ENCODE measurements at places on chromosomes 2 and 18.

- DNase-seq = no peak
Observed at GRCh38 chr2:47598476-47598875, 184.5 kb upstream of the MSH6 start.

DNA sequence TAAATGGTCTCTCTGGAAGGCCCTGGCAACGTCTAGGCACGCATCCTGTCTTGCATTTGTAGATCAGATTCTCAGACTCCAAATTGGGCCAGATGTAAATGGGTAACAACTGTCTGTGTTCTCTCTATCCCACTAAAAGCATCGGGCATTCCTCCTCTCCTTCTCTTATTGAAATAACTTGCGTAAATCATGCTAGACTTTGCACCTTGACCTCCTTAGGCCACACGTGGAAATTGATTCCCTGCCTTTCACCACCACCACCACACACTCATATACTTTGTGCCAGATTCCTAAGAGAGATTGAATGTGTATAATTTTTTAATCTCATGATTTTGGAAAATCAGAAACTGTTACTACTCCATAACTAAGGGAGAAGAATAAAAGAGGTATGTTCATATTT is 21.3 kb downstream of the MAPRE3 start:
- DNase-seq = no peak

GRCh38 chr2:102603904-102604303 is 15.4 kb upstream of the SLC9A2 start:
- no peak for DNase-seq

GRCh38 chr18:48475635-48476549 is 62.9 kb upstream of the CTIF start:
- DNase-seq = peak; percentile 52

DNA sequence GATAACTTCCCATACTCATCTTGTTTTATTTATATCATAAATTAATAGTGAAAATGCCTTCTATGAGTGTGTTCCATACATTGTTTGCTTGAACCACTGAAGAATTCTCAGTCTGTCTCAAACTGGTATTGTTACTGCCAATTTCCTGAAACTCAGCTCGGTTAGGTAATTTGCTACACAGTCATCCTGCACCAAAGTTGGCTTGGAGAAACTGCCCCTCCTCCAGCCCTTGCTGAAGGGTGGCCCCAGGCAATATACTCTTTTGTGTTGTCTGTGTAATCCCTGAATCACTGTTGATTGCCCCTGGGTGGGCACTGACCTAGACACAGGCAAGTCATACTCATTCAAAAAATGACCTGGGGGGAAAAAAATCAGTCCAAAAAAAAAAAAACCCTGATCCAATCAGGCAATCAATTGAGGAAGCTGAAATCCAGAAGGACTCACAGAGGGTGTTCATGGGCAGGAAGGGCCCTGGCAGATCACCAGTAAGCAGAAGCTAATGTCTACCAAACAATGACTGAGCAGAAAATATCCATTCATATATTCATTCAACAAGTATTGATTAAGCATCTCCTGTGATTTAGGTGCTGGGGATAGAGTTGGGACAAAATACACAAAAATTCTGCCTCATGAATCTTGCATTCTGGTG is 3.8 kb upstream of the SESTD1 start:
- no peak for DNase-seq

GRCh38 chr2:39069890-39070465 is 50.9 kb downstream of the SOS1 start:
- DNase-seq = no peak

DNA sequence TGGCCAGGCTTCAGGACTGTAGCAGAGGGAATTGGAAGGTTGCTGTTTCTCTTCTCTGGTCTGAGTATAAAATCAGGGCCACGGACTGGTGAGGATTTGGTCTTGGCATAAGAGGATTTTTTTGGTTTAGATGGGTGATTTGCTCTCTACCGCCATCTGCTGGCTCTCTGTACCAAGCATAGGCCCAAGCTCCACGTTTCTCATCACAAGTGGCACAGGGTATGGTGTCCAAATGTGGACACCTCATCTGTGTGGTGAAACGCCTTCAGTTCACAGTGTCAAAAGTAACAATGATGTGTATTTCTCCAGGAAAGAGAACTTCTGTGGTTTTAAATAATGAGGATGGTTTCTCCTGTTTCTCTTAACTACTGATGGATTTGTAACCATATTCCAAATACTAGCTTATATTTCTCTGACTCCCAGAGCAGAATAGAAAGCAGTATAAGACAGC is 115.1 kb downstream of the EML6 start:
- peak; percentile 85 for DNase-seq

GRCh38 chr18:54905629-54906028 is 53.6 kb downstream of the CCDC68 start:
- DNase-seq = no peak

DNA sequence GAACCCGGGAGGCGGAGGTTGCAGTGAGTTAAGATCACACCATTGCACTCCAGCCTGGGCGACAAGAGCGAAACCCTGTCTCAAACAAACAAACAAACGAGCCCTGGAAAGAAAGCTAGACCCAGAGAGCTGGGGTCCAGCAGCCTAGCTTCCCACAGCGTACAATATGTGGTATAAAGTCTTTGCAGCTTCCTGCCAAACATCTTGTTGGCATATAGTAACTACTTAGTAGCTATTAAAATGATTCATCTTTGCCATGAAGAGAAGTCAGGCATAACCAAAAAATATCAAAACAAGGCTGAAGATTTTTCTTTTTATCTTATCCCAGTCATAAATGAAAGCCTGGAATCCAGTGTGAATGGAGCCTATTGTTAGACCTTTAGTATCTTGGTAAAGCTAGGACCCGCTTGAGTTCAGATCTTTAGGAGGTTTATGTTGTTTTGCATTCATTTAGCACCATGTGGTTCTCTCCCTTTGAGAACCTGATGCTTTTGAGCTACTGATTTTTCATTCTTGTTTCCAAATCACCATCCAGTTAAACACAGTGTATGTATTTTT is 139.7 kb upstream of the NOSTRIN start:
- DNase-seq = no peak

GRCh38 chr2:64649626-64650025 is 4.1 kb downstream of the SERTAD2 start:
- DNase-seq = no peak

DNA sequence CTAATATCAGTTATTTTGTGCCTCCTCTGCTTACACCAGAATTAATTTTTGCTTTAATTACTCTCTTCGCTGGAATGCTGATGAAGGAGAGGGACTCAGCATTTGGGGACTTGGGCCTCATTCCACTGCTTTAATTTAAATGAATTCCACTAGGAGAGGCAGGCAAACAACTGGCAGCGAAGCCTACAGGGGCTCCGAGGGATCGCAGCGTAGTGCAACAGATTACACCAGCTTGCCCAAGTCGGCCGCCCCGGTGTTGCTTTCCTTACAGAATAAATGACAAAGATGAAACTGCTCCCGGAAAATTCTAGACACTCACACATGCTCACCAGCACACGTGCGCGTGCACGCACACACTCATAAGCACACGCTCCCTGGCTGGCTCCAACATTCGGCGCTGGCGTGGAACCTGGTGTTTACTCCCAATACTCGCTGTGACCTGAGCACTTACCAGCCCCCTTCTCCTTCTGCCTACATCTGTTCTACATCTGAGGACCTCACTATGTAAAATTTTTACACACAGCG is 175.4 kb downstream of the ZNF521 start:
- DNase-seq = no peak

DNA sequence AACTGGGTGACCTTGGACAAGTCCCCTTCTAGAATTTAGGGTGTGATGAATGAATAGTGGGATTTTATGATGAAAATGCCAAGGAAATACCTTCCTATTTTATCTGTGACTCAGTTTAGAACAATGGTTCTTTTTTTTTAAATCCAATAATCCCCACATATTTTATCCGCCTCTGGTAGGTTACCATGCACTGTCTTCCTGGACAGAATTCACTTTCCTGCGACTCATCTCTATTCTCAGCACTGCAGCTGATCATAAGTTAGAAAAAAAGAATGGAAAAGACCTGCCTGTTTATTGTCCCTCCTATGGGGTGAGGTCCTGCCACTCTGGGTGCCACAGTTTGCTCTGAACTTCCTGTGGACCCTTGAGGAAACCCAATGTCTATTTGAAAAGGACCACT is 73.1 kb downstream of the IRS1 start:
- DNase-seq = no peak

- DNase-seq = no peak
Observed at GRCh38 chr2:60661073-60661738, 94.9 kb upstream of the PAPOLG start.

DNA sequence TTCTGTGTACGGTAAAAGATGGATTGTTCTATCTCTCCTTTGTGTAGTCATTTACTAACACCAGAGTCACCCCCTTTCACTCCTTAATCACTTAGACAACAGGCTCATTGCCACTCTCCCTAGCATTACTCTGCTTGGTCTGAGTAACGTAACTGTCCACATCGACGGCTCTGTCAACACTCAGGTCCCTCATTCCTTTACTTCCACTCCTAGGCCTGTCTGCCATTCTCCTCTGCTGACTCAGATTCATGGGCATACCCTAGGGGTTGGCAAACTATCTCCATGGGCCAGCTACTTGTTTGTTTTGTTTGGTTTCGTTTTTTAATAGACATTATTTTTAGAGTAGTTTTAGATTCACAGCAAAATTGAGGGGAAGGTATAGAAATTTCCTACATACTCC is 243.9 kb downstream of the NR4A2 start:
- DNase-seq = no peak

DNA sequence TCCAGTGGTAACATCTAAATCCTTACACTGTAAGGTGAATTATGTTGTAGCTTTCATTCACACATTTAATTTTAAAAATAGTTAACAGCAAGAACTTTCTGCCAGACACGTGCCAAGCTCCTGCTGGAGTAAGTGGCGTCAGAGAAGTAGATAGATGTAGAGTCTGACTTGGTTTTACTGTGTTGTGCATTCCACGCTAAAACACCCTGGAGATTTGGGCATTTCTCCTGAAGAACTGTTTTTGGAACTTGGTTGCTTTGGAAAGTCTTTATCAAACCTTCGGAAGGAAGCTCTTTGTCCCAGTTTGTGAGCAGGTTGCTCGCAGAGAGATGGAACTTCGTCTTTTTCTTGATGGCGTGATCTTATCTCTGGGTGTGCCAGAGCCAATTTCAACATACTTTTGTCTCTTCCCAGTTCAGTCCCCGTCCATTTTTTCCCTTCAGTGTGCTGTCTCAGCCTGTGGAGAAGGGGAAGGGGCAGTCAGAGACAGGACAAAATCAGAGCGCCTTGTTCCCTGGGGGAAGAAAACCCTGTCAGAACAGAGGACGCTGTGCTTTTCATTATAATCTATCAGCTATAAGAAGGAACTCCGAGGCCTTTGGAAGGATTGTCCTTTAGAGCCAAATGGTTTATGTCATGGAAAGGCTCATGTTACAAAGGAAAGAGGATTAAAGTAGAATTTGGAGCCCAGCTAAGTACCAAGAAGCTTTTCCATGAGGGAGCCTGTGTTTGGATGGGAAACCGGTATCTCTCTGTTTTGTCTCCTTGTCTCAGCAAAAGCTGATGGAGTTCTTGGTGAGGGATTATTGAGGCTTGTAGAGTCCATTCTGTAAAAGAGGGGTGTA is 18.9 kb downstream of the GRHL1 start:
- no peak for DNase-seq

DNA sequence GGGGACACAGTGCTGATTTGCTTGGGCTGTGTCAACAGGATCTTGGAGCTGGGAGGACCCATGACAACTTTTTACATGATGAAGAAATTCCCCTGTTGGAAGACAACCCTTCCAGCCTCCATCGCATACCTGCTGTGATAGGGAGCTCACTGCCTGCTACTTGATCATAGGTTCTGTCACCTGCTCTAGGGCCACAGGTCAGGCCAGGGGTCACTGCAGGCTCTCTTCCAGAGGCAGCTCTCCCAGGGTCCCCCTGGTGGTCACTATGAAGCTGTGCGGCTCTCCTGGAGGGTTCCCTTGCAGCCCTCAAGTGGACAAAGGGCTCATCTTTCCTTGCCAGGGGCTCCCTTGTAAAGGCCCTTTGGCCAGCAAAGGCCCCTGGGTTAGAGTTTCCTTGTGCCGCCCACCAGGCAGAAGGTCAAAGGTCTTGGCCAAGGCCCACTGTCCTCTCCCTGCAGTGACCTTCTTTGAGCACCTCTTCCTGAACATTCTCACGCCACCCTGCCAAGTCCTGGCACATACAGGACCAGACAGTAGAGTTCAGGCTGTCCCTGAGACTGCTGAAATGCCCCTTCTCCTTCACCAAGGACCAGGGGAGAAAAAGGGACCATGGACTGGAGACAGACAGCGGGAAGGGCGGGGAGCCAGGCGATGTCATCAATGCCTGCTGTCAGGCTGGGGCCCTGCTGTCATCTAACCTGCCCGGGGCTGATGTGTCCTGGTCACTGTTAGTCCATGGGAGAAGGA is 345.1 kb downstream of the DYSF start:
- DNase-seq = no peak

DNA sequence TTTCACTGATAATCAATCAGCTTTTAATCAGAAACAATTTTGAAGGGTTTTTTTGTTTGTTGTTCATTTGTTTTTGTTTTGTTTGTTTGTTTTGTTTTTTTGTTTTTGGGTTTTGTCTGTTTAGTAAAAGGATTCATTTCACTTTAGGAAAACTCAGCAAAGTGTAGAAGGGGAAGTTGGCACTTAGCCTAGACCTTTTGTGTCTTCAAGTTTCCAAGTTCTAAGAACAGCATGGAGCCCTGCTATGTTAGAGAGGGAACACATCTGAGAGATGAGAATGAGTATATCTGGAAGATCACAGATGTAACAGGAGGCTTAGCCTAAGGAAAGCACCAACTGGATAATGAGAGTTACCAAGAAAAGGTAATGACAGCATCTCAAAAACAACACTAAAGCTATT is 501.5 kb downstream of the ERBB4 start:
- DNase-seq = no peak

- DNase-seq = no peak
Observed at GRCh38 chr2:65227020-65227455, 593 bp upstream of the ACTR2 start.

DNA sequence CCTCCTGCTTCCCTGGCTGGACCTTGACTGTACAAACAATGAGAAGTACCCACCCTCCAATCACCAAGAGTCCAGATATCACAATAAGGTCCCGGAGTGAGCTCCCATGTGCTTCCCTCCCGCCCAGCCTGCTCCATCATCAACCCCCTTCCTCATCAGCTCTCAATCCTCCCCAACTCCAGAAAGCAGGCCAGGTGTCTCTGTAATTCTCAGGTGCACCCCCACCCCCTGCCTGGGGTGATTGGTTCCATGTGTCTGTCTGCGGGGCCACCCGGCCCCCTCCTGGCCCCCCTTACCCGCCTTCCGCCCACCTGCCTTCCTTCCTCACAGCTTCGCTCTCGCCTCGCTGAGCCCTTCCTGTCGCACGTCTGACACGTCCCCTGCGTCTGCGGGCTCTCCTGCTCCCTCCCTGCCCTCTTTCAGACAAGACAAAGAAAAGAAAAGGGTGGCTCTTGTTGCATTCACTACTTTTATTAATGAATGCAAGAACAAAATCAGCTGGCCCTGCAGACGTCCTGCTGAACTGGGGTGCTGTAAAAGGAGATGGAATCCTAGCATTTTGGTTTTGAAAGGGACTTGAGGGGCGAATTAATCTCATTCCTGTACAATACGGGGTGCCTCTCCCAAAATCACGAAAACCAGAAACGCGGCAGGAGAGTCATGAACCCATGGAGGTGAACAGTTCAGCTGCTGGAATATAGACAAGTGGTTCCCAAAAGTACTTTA is 26.5 kb upstream of the IGFBP2 start:
- no peak for DNase-seq

- no peak for DNase-seq
Observed at GRCh38 chr18:59021500-59021899, 118.2 kb upstream of the SEC11C start.

All from aorta (tissue), 5 donors.